Endothelial cell of umbilical vein (primary cell): ENCODE measurements at places on chromosomes 13 and 19. TPM values are rescaled to one million over a fixed set of nuclear protein-coding genes. Genes with fewer than 3 reads are reported as not detected.
A peak's percentile ranks its signal among the peaks of the same experiment; 100 is the strongest.

DNA sequence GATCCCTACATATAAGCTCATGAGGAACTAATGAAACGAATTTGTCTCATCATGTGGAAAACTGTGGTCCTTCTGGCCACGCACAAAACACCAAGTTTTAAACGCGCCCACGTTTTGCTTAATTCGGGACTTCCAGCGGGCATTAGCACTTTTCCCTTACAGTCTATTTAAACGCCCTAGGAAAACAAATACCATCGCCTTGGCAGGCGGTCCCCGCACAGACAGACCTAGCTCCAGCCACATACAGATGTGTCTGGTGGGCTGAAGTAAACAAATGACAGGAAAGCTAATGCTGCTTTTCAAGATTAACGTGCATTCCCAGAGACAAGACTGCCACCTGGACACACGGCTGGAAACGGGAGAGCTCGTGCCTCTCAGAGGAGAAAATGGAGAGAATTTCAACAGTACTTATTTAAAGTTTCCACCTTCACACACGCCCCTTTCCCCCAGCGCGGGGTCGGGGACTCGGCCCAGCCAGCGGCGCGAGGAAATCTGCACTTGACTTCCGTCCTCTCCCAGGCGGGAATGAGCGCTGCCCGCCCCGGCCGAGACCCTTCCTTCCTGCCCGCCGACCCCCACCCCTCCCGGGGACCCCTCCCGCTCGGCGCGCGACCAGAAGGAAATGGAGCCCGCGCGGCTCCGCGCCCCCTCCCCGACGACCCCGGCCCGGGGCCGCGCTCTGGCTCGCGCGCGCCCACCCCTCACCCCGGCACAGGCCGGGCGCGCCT lies 931 bp downstream of the USP12 start:
- H3K27ac ChIP-seq: peak overlapping the region; percentile 90
- H3K4me3 ChIP-seq: peak overlapping the region; percentile 95
- peak; percentile 68 for DNase-seq
- H3K36me3 ChIP-seq: no peaks in the 10 kb centered on the region

DNA sequence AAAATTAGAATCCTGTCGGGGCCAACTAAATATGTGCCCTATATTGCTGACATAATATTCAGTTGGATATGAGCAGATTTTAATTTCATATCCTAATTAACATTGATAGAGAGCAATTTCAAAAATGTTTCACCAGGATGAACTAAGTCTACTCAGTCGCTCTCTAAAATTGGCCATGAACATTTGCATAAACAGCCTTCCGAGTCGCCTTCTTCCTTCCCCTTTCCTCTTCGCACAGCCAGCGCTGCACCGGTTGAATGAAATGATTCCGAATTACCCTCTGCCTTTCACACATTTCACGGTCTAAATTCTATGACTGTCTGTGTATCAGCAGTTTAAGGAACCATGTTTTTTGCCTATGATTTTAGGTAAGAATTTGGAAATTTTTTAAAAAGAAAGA lies 413.7 kb downstream of the LIG4 start:
- H3K27ac ChIP-seq: no peak overlapping the region
- no peak for DNase-seq

- peaks cover 8% of the 10 kb centered on the region for H3K36me3 ChIP-seq
- DNase-seq: no peak
- no peak overlapping the region for H3K27ac ChIP-seq
- H3K4me3 ChIP-seq: no peak overlapping the region
Observed at GRCh38 chr13:42168496-42168895, 103.5 kb upstream of the AKAP11 start.

DNA sequence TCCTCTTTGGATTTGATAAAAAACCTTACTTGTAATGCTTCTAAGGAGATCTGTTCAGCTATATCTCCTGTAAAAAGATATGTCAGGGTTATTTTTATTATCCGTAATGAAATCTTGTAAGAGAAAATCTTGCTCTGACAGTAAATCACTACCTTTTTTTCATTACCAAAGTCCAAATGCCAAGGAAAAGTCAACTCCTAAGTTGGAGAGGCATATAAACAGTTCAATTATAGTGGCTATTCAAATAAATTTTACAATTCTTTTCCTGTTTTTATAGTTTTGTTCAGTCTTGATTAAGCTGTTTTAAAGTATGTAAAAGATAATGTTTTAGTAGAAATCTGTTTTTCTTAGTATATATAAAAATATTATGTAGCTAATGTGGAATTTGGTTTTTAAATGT lies 9.0 kb downstream of the KCTD4 start:
- H3K4me3 ChIP-seq: no peak overlapping the region
- no peaks in the 10 kb centered on the region for H3K27me3 ChIP-seq
- H3K36me3 ChIP-seq: no peaks in the 10 kb centered on the region

DNA sequence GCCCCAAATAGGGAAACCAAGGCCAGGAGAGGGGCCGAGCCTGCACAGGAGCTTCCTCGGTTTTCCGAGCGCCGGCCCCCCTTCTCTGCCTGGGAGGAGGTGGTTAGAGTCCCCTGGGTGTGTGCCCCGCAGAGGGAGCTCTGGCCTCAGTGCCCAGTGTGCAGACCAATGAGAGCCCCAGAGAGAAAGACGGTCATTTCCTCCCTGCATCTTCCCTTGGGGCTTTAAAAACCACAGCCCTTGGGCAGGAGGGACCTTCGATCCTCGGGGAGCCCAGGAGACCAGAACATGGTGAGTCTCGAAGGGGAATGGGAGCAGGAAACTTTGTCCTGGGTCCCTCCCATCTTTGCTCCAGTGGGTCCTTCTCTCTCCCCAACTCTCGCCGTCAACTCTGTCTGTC lies at the start of gene C5AR1:
TSS of gene C5AR1 (plus strand) at position 254 of the 400 bp plus-strand sequence. CDS start at position 289, 35 bp downstream.
- no peaks in the 10 kb centered on the region for H3K4me1 ChIP-seq
- no peak for DNase-seq
- H3K4me3 ChIP-seq: no peak within 1 kb of the TSS
- H3K27me3 ChIP-seq: peaks cover 2% of the 10 kb centered on the region
- no peaks in the 10 kb centered on the region for H3K36me3 ChIP-seq
- no peak within 1 kb of the TSS for H3K27ac ChIP-seq

- H3K27me3 ChIP-seq: no peaks in the 10 kb centered on the region
- H3K4me1 ChIP-seq: peaks cover 64% of the 10 kb centered on the region
- H3K27ac ChIP-seq: peak overlapping the region; percentile 41
- H3K4me3 ChIP-seq: no peak overlapping the region
- H3K36me3 ChIP-seq: peaks cover 12% of the 10 kb centered on the region
Observed at GRCh38 chr19:46731007-46731501, 14.1 kb upstream of the PRKD2 start.

The SLC15A1 gene
- 0.09 TPM in 1 of 2 replicates, not detected in the other for total RNA-seq

DNA sequence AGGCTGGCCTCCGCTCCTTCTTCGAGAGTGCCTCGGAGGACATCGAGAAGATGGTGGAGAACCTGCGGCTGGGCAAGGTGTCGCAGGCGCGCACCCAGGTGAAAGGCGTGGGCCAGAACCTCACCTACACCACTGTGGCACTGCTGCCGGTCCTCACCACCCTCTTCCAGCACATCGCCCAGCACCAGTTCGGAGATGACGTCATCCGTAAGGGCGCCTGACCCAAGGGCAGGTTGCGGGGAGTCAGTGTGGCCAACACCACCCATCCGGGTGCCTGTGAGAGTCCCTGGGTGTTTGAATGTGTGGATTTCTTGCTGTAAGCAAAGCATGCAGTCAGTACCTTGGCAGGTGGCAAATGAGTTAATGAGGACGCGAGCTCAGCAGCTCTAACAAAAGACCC lies 78.8 kb downstream of the RYR1 start:
- no peaks in the 10 kb centered on the region for H3K27me3 ChIP-seq
- H3K4me1 ChIP-seq: no peaks in the 10 kb centered on the region
- no peaks in the 10 kb centered on the region for H3K36me3 ChIP-seq
- H3K27ac ChIP-seq: no peak overlapping the region

DNA sequence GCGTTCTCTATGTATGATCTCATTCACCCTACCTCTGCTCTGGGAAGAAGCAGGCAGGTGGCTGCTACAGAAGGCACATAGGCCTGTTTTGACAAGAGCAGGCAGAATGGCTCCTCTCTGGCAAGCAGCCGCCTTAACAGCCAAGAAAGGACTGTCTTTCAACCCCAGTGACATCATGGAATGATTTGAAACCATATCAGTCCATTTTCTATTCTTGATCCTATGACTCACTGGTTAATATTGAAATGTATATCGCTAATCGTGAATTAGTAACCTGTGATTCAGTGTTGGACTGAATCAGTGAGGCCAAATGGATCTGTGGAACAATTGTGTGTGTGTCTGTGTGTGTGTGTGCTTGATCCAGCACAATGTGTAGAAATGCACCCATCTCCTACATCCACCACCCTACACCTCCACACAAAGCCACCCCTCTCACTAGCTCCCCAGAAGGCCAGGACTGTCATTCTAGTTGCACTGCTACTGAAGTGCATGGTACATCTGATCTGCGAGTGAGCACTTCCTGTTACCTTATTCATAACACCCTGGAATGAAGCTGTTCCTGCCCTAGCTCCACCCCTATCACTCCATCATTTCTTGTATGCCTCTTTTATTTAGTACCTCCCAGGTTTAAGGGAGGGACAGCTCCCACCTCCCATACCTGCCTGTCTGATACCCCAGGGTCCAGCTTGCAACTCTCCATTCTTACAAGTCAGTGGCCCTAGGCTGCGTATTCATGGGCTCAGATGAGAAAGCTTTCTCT lies 460.0 kb downstream of the FOXO1 start:
- peaks cover 25% of the 10 kb centered on the region for H3K4me1 ChIP-seq
- no peak overlapping the region for H3K4me3 ChIP-seq
- H3K27ac ChIP-seq: peak overlapping the region; percentile 93
- H3K36me3 ChIP-seq: no peaks in the 10 kb centered on the region
- H3K27me3 ChIP-seq: no peaks in the 10 kb centered on the region

DNA sequence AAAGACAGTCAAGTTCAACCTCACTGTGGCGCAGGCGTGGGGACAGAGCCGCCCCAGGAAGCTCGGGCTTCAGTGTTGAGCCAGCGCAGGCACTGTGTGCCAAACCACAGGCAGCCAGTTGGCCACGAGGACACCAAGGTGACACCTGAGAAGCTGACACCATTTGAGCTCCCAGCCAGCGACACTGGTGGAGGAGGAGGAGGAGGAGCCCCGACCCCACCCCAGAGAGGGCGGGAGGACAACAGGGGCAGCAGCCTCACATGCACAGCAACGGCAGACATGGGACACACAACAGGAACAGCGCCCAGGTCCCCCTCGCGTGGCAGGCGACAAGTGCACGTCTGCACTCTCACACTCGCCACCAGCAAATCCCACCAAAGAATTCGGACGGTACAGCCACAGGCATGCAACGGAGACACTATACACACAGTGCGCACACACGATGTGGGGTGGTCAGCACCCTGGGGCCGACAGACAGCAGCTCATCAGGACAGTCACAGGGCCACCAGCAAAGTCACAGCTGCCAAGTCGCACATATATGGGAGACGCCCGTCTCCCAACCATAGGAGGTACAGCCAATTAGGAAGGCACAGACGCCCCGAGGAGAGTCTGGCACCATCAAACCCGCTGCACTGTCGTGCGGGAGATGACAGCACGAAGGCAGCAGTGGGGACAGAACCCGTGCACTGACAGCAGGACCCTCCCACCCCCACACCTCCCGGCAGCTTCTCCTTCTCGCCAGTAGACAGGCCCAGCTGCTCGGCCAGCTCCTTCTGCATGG lies 3.4 kb downstream of the EIF3G start:
- H3K27me3 ChIP-seq: no peaks in the 10 kb centered on the region
- H3K4me3 ChIP-seq: no peak overlapping the region
- H3K4me1 ChIP-seq: peaks cover 11% of the 10 kb centered on the region
- no peak for DNase-seq

The ARL11 gene
- total RNA-seq: 0.20 and 0.23 TPM in 2 replicates

DNA sequence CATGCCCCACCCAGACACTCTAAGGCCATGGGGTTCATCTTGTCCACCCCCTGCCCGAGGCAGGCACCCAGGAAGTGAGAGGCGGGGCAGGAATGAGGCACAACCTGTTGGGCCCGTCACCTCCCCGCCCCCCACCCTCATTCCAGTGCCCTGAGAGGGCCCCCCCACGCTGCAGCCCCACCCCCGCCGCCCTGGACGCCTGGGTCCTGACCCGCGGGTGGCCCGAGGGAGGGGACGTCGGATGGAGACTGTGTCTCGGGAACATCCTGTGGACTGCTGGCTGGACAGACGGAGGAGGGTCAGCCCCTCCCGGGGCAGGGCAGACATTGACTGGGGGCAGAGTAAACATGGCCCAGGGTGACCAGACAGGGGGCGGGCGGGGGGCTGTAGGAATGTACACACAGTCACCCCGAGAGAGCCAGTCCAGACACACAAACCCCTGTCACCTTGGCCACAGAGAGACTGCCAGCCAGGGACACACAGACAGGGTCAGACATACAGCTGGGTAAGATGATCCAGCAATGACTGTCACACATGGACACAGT lies 7.4 kb upstream of the JUNB start:
- H3K27ac ChIP-seq: peak overlapping the region; percentile 72
- no peak for DNase-seq
- H3K36me3 ChIP-seq: no peaks in the 10 kb centered on the region
- H3K4me3 ChIP-seq: no peak overlapping the region
- H3K27me3 ChIP-seq: no peaks in the 10 kb centered on the region

The PEPD gene
- total RNA-seq: 62.7 and 73.7 TPM in 2 replicates

DNA sequence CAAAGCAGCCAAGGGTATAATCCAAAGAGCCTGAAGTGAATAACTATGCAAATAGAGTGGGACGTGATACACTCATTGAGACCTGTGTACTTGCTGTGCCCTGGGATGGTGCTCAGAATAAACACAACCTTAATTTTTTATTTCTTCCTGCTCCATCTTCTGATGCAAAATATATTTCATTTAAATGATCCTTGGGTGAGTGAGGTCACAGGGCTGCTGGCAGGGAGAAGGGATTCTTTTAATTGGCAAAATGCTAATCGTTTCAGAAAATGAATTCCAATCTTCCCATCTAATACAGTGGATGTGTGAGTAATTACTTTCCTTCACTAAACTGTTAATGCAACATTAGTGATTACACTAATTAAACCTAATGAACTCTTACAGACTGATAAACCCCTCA lies 63.5 kb downstream of the SIAH3 start:
- no peaks in the 10 kb centered on the region for H3K27me3 ChIP-seq
- H3K27ac ChIP-seq: no peak overlapping the region
- no peaks in the 10 kb centered on the region for H3K4me1 ChIP-seq
- no peaks in the 10 kb centered on the region for H3K36me3 ChIP-seq
- H3K4me3 ChIP-seq: no peak overlapping the region

DNA sequence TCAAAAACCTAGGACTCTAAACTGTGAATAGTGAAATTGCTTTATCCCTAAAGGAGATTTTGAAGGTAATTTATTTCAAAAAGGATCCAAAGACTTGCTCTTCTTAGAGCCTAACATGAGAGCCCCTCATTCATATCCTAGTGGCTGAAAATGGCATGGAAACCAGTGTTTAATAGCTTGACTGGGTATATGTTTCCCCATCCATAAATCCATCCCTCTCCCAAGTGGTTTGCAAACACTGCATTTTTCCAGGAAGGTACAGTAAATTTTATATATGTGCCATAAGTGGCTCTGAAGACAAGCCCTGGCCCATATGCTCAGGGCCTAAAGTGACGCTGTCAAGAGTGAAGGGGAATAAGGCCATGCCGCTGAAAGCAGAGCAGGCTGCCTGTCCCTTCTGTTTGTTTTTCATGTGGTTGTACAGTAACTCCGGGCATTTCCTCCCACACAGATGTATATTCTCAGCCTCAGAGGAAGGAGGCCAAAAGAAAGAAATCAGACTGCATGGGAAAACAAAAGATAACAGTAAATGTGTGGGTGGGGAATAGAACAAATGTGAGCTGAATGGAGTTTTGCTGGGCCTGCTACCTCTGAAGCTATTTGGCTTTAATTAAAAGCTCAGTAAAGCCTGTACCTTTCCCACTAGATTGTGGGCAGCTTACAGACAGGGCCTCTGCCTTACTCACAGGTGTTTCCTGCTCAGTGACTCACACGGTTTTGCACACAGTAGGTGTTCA lies 181.9 kb downstream of the PCDH9 start:
- H3K27me3 ChIP-seq: no peaks in the 10 kb centered on the region
- peak; percentile 80 for DNase-seq
- no peaks in the 10 kb centered on the region for H3K36me3 ChIP-seq
- H3K4me3 ChIP-seq: no peak overlapping the region
- H3K27ac ChIP-seq: peak overlapping the region; percentile 13
- peaks cover 7% of the 10 kb centered on the region for H3K4me1 ChIP-seq
